SJCRH30 (cell line): ENCODE measurements at places on chromosomes 4 and X. TPM values are rescaled to one million over a fixed set of nuclear protein-coding genes. Genes with fewer than 3 reads are reported as not detected.
A peak's percentile ranks its signal among the peaks of the same experiment; 100 is the strongest.

DMD gene
- 80.7 and 94.8 TPM in 2 replicates for total RNA-seq

SFRP2 gene
- total RNA-seq = not detected in 2 replicates

VCX2 gene
- total RNA-seq = not detected in 2 replicates

DDX53 gene
- 0.06 TPM in 1 of 2 replicates, not detected in the other for total RNA-seq

CSAG2 gene
- total RNA-seq = not detected in 2 replicates

- no peak for DNase-seq
Measured at GRCh38 chr4:25291158-25291733, 21.3 kb upstream of the ZCCHC4 start.

DNA sequence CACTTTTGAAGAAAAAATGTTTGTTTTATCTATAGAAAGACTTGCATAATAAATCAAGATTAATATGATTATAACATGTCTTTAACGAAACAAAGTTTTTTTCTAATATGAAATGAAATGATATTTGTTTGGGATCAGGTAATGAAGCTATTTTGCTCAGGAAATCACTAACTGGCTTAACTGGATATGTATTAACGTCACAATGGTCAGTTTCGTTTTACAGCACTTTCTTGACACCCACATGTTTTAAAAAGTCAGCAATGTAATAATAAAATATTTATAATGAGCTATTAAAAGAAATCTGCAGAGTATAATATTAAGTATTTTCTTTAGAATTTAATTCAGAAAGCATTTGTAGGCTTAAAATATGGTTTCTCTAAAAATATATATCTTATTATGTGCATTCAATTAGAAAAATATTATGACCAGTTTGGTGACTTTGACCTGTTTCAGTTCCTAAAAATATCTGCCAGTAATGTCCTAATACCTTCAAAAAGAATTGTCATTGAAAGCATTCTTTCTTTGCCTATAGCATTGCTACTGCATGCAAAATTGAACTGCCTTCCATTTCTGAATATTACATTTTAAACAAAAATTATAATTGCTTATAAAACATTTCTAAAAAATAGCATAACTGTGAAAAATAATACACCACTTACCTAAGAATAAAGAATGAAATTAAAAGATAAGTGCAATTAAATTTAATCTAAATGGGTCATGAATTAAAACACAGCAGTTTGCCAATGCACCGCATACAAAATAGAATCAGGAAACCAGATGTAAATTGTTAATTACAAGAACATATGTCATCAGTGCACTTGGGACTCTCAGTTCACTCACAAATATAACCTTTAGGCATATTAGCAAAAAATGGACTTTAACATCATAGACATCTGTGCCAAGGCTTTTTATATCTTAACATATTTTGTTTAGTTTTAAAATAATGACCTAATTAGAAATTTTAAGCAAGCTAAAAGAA is 31.6 kb downstream of the TIGD2 start:
- DNase-seq = no peak

DNA sequence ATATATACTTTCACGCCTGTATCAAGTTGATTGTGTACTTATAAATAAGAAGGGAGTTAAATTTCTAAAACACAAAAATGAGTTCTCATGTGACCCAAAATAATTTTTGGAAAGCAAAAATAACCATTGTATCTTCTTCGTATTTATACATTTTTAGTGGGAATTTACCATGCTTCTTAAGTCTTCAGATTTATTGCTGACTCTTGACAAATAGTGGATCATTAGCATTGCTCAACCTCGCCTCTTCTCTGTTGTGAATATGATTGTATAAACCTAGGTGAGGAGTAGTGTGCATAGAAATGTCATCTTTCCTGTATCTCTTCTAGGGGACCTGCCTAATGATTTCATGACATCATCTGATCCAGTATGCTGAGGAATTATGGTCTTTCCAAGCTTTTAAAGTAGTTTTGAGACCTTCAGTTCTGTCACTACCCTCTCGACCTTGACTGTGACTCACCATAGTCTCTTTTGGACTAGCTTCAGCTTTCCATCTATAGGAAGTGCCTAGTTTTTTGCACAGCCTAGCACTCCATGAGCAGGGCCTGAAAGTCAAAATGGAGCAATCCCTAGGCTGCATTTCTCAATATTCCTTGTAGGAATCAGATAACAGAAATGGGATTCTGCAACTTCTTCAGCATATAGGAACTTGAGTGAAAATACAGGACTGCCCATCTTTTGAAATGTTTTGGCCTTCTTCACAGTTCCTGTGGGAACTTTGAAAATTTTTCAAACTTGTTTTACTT is 157.6 kb downstream of the ARX start:
- no peak for DNase-seq

- DNase-seq = no peak
Measured at GRCh38 chr4:168380290-168380689, 61.7 kb upstream of the DDX60 start.

DNA sequence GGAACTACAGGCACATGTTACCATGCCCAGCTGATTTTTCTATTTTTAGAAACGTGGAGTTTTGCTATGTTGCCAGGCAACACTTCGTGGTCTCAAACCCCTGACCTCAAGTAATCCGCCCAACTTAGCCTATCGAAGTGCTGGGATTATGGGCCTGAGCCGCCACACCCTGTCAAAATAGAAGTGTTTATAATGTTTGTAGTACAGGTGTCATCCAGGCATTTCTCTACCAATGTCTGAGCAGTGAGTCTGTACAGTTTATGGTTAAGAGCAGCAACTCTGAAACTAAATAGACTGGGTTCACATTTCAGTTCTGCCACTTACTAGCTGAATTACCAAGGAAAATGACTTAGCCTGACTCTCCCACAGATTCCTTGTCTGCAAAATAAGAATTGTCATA is 460.4 kb upstream of the GALNT7 start:
- DNase-seq = peak; percentile 36

DNA sequence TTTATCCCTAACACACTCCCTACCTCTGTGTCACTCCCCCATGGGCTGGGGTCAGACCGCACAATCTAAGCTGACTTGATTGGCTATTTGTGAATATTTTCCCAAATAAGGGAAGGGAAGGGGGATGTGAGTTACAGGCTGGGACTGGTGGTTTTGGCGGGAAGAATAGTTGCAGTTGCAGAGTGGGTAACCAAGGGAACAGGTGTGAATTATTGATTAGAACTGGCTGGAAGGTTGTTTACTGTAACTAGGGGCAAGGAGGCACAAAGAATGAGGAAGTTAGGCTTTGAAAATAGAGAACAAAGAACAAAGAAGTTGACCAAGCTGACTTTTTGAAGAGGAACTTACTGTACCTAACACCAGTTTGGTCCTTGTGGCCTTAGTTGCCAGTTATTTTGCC is 88.0 kb upstream of the XAGE2 start:
- DNase-seq = no peak

DNA sequence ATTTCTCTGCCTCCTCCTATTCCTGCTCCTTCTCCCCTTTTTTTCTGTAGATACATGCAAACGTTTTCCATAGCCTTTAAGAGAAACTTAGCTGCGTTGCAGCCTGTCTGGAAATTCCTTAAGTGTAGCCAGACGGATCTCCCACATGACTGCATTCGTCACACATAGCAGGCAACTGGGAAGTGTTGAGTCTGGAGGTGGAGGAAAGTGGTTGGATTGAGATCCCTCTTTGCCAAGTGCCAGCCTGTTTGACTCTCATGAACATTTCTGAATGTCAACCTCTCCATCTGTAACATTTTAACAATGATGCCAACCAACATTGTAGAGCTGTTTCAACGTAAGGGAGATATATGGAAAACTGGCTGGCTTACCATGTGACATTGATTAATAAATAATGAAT is 45.1 kb upstream of the FAM9A start:
- DNase-seq = peak; percentile 10

- no peak for DNase-seq
Measured at GRCh38 chr4:118340109-118340508, 12.7 kb downstream of the PRSS12 start.

DNA sequence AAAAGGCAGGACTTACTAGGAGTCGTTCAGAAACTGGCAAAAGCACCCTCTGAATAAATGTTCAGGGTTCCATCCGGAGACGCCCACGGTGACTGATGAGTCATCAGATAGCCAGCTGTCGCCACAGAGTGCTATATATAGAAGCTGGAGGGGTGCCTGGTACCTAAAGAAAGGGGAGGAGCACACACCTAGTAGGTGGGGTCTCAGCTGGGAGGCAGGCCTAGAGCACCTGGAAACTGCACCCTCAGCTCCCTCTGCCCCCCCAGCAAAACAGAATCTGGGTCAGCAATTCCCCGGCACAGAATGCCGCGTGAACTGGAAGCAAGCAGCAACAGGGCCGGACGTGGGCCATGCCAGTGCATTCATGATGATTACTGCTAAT is 242.0 kb downstream of the BCOR start:
- DNase-seq = peak; percentile 74

GRCh38 chr4:185859111-185859510 is 47.1 kb upstream of the SORBS2 start:
- DNase-seq = peak; percentile 5

DNA sequence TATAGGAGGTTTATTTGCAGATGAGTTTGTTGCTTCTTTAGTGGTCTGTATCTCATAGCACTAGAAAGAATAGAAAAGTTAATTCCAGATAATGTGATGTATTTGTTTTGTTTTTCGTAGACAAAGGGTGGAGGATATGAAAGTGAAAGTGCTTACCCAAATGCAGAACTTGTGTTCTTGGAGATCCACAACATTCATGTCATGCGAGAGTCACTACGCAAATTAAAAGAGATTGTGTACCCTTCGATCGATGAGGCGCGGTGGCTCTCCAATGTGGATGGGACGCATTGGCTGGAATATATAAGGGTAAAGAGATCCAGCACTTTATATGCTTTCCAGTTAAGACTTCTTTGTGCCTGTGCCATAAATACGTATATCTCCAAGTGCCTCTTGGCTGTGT is 43.3 kb downstream of the MTMR1 start:
- no peak for DNase-seq

- DNase-seq = no peak
Measured at GRCh38 chrX:118961866-118962560, 12.4 kb upstream of the LONRF3 start.

DNA sequence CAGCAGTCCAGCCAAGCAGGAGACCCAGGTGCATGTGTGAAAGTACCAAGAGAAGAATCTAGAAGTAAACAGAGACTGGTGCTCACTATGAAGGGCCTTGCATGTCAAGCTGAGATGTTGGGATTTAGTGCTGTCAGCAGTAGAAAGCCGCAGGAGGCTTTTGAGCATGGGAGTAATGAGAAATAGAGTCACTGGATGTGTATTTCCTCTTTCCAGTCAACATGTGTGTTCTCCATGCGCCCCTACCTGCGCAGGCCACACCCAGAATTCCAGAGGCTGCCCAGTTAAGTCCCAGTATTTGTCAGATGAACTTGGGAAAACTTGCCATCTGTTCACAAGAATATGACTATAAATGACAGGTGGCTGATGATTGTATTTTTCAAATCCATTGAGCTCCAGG is 4.5 kb upstream of the MAMLD1 start:
- DNase-seq = no peak

DNA sequence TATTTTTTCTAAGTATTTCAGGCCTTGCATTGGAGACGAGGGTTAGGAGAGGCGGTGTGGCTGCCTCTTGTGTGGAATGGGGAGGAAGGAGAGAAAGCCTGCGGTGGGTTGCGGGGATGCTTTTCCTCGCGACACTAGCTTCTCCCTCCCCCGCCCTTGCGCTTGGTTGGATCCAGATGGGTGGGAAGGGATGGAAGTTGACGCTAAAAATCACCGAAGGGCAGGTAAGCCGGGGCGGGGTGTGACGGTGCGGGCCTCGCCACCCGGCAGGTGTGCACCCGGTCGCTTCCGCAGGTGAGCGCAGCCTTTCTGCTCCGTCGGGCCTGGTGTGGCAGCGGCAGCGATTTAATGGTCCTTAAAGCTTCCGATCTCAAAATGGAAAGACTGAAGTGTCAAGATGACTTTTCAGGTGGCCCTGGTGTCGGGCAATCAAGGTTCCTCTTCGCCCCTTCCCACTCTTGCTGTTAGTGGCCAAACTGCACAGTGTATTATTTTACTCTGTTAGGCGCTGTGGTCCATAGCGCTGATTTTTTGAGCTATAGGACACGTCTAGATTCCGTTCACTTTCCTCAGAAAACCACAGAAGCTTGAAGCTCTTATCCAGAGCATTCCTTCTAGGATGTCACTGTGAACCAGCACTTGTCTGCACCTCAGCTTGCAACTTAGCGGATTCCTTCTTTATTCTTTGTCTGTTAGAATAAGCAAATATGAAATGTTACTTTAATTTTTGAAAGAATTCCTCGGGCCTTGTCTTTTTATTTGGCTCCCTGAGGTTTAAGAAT is 765 bp downstream of the ENOPH1 start:
- no peak for DNase-seq
